ENCODE measurements at places on chromosomes 3 and 15.

DNA sequence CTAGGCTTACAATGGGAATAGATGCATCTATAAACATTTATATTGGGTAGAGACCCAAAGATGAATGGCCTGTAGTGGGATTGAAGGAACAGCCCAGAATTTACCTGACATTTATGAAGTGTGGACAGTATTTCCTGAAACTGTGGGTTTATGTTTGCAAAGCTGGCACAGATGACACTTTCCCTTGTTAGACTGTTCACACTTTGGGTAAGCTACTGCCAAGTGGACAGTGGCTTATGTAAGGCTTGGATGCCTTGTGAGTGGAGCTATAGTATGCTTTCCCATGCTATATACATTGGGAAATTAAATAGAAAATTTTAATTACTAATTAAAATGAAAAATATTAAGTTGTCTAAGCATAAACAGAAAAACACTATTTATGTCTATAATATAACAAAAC is 48.5 kb downstream of the STARD9 start:
- DNase-seq: no peak

DNA sequence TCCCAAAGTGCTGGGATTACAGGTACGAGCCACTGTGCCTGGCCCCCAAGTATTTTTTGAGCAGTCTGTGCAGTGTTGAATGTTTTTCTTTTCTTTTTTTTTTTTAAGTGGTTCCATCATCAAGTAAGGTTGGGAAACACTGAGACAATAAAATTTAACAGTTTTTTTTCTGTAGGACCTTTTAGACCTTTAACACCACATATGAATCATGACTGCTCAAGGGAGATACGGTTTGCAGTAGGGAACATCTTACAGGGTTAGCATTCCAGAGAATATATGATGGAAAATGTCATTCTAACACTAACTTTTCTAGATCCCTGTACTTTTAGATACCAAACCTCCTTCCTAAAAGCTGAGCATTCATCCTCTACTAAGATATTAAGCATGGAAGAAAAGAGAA is 41.7 kb downstream of the SNX4 start:
- no peak for DNase-seq

GRCh38 chr3:177530908-177531307 is 333.6 kb upstream of the TBL1XR1 start:
- DNase-seq: no peak

DNA sequence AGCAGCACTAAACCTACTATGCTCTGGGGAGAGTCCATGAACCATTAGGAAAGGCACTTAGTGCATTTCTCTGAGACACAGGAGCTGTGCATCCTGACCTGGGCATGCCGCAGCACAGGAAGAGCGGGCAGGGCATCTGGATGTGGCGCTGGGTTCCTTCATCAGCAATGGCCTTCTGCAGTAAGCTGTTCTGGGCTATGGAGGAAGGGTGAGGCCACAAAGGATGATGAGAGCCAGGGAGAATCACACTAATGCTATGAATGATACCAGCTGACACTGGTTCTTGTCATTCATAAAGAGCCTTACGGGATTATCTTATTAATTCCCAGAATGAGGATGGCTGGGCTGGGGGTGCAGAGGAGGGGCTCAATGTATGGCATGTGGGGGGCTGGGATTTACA is 12.7 kb upstream of the SCN10A start:
- no peak for DNase-seq

- no peak for DNase-seq
These were observed 282.1 kb downstream of the RPLP1 start for GRCh38 chr15:69734699-69735098.

DNA sequence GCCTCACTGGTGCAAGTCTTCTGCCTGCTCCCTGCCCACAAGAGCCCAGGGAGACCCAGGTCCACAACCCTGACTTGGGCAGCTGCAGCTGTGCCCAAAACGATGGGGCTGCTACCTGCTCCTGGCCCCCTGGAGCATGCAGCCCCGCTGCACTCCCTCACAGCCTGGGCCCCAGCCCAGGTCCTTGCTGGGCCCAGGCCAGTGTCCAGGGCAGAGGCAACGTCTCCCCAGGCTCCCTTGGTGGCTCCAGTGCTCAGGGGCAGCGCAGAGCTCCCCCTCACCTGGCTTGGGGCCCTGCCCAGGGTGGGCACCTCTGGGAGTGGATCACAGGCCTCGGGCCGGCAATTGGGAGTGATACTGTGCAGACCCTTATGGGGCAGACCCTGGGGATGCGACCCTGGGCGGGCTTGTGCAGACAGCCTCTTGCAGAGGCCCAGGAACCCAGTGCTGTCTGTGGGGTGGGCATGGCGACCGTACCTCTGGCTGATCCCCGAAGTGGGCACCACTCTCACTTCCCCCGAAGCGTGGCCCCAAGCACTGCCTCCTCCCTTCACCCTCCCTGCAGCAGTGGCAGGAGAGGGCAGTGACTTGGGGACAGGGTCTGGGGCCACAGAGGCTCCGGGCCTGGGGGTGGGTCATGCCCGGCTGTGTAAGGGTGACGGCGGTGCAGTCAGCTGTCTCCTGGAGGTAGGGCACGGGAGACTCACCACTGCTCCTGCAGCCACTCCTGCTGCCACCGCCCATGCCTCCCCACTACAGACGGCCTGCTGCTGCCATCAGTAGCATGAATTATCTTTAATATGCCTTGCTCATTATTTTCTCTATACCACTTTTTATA is 255.9 kb downstream of the DOCK3 start:
- no peak for DNase-seq

GRCh38 chr3:185760088-185760487 is 64.8 kb downstream of the IGF2BP2 start:
- no peak for DNase-seq

DNA sequence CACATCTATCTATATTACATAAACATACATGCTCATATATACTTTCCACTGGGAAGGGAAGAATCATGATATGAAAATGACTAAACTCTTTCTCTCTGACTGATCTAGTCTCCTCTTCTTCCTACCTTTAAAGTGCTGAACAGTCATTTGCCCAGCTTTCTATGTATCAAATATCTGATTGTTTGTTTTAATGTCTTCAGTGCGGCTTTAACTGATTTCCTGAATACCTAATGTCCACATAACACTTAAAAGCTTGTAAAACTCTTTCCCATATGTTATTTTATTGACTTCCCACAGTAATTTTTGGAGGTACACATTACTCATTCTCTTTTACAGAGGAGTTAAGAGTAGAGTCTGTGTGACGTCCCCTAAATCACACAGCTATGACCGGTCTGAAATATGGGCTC is 28.2 kb downstream of the CPOX start:
- no peak for DNase-seq

DNA sequence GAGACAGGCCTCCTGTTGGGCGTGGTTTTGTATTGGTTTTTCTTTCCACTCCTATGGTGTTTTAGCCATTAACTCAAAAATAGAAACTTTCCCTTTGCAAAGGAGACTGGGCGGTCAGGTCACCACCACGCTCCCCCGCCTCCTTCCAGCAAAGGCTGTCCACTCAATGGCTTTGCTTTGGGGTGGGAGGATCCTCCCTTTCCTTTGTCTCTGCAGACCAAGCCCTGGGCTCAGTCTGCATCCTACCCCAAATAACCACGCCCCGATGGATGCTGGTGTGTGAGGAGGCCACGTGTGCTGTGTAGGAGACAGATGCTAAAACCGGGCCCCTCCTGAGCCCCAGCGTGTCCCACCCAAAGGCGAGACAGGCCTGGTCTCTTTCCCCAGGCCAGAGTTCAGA is 68.5 kb downstream of the GRIP2 start:
- no peak for DNase-seq

GRCh38 chr3:133948996-133949395 is 53.3 kb upstream of the RAB6B start:
- no peak for DNase-seq

DNA sequence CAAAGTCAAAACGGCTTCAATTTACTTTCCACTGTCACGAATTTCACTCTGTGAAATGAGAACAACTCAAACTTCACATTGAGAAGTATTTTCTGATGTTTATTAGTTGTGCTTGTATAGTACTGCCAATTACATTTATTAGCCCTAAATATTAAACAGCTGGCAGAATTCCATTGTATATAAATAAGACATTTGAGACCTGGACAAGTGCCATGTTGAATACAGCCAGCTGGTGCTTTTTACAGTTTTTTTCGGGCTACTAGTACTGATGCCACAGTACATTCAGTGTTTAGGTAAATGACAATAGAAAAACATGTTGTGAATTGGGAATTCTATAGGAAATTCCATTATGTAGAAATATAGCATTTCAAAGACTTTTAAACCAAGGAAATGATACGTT is 79.0 kb downstream of the EPHA3 start:
- no peak for DNase-seq

DNA sequence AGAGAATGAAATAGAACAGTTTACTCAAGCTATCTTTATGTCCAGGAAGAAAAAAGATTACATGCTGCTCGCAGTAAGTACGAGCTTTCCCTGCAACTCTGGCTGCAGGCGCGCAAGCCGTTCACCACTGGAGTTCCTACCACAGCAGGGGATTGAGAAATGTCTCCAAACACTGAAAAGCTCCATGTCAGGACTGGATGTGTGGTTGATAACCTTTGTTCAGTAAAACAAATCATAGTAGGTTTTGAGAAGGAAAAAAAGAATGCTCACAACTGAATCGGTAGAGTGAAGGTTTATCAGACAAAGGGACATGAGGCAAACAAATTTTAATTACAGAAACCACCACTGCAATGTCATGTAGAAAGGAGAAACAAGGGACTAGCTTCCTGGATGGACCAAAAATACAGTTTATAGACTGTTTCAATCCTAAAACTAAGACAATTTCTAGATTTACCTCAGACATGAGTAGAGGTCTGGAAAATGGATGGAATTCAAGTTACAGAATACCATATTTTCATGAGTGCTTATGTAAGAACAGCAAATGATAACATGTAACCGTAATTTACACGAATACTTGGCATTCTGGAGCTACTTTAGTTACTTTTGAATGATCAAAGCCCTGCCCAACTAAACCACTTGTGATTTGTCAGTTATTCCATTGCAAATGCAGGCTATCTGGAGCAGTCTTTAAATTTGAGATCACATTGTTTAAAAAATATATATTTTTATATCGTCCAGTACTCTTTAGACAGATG is 471.1 kb downstream of the SHQ1 start:
- DNase-seq: no peak

DNA sequence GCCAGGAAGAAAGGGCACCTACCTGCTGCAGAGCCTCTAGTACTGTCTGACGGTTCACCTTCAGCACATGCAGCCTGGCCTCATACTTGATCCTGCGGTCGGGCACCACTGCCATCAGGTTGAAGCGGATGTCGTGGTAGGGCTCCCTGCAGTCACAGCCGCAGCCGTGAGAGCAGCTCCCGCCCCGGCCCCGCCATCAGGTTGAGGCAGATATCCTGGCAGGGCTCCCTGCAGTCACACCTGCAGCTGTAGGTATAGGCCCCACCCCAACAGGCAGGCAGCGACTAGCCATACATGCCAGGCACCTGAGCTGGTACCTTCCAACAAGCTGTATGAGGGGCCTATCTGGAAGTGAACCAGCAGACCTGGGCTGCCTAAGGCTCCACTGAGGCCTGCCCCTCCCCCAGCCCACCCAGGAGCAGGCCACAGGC is 38.7 kb downstream of the SEMA3G start:
- DNase-seq: no peak

- no peak for DNase-seq
These were observed 562.8 kb downstream of the NAALADL2 start for GRCh38 chr3:175421902-175422301.

GRCh38 chr3:25678581-25678980 is 13.9 kb upstream of the TOP2B start:
- DNase-seq: no peak

- DNase-seq: peak; percentile 53
These were observed 4.0 kb upstream of the SMCO1 start for GRCh38 chr3:196518966-196519717.

DNA sequence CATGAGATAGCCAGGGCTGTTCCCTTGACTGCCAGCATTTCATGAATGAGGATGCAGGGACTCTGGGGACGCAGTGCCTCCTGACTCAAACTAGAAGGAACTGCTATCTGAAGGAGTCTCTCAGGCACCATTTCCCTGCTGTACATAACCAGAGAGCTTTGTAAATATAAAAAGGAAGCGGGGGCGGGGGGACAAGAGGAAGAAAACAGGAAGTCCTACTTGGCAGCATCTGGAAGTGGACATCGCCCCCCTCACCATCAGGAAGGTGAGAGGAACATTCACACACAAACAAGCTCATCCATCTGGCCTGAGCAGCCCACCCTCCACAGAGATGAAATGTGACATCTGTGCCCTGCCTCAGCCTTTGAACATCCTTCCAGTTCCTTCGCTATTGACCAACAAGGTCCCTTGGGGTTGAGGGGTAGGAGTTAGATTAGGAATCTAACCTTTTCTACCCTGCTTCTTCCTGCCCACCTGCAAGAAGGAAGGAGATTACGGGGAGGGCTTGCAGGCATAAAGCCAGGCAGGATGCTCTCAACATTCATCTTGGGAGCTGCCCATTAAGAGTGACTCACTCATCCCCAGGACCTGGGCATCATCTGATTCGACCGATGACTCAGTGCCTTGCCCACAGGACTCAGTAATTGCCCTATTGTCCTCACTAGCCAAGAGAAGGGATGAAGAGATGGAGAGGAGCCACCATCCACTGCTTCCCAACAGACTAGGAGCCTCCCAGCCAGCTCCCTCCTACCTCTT is 31.9 kb downstream of the SH3BP5 start:
- no peak for DNase-seq

DNA sequence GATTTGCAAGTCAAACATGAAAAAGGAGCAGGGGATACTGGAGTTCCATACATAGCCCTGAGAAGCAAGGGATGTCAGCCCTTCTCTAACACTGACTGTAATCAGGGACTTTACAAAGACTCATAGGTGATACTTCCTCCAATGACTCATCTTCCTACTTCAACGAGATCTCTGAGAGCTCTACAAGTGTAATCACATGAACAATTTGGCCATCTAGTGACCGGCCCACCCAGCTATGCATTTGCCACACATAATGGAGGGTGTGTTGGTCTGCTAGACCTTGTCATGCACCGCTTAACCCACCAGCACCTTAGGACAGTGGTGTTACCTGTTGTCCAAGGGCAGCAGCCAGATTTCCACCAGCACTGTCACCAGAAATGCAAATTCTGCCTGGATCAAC is 75.3 kb downstream of the NCEH1 start:
- DNase-seq: no peak

- DNase-seq: no peak
These were observed 69.7 kb downstream of the PRTG start for GRCh38 chr15:55673287-55673686.

DNA sequence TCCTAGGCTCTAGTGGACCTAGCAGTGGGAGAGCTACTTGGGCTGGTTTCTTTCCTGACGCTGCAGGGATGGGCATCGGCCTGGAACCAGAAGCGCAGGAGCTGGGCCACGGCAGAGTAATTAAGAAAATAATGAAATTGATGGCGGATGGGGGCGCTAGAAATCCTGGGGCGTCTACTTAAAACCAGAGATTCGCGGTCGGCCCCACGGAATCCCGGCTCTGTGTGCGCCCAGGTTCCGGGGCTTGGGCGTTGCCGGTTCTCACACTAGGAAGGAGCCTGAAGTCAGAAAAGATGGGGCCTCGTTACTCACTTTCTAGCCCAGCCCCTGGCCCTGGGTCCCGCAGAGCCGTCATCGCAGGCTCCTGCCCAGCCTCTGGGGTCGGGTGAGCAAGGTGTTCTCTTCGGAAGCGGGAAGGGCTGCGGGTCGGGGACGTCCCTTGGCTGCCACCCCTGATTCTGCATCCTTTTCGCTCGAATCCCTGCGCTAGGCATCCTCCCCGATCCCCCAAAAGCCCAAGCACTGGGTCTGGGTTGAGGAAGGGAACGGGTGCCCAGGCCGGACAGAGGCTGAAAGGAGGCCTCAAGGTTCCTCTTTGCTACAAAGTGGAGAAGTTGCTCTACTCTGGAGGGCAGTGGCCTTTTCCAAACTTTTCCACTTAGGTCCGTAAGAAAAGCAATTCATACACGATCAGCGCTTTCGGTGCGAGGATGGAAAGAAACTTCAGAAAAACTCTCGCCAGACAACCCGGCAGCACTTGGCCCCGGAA is 6.1 kb downstream of the SOX14 start:
- DNase-seq: no peak
